ENCODE measurements at places on chromosomes 2 and 18.
A peak's percentile ranks its signal among the peaks of the same experiment; 100 is the strongest.

DNA sequence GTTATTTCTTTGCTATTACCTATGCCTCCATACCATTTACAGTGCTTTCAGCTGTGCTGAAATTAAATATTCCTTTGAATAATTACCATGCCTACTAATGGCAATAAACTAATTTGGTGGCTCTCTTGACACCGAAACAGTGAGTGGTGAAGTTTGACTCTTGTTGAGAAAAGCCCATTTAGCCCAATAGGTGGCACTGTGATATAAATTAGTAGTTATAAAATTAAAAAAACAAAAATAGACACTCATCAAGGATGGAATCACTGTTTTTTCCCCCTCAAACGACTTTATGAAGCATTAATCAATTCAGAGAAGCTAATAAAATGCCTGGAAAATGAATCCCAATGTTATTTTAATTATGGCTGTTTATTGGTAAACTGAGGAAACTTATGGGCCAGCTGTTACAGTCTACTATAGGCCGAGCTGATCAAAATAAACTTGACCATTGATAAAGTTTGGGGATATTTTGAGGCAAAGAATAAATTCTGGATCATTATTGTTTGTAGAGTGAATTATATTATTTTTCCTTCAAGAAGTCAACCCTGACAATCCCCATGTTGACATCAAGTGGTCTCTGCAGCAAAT is 339.6 kb downstream of the TRIB2 start:
- DNase-seq: no peak

GRCh38 chr18:78596794-78597345 is 382.7 kb upstream of the SALL3 start:
- DNase-seq: no peak

GRCh38 chr2:103161456-103162289 is 399.8 kb downstream of the TMEM182 start:
- peak; percentile 51 for DNase-seq

DNA sequence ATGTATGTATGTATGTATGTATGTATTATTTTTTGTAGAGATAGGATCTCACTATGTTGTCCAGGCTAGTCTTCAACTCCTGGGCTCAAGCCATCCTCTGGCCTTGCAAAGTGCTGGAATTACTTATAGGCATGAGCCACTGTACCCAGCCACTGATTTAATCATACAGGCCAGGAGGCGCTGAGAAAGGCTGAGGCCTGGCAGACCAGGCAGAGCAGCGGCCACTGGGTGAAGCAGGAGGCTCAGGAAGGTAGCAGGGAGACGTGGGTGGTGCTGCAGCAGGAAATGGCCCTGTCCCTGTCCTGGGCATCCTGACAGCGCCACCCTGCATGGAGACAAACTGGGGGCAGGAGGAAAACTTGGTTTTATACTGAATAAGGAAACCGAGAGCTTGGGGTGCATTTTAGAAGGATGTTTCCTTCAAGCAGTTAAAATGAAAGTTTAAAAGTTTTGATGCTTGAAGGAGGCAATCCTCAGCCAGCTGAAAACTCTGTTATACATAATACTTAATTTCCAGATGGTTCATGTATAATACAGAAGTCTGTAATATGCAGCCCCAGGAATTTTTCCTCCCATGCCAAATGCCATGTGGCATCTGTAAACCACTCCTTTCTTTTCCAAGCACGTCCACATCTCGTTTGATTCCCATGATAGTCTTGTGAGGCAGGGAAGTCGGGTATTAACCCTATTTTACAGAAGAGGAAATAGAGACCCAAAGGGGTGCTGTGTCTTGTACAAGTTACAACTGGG is 182.4 kb downstream of the CELF4 start:
- peak; percentile 61 for DNase-seq

DNA sequence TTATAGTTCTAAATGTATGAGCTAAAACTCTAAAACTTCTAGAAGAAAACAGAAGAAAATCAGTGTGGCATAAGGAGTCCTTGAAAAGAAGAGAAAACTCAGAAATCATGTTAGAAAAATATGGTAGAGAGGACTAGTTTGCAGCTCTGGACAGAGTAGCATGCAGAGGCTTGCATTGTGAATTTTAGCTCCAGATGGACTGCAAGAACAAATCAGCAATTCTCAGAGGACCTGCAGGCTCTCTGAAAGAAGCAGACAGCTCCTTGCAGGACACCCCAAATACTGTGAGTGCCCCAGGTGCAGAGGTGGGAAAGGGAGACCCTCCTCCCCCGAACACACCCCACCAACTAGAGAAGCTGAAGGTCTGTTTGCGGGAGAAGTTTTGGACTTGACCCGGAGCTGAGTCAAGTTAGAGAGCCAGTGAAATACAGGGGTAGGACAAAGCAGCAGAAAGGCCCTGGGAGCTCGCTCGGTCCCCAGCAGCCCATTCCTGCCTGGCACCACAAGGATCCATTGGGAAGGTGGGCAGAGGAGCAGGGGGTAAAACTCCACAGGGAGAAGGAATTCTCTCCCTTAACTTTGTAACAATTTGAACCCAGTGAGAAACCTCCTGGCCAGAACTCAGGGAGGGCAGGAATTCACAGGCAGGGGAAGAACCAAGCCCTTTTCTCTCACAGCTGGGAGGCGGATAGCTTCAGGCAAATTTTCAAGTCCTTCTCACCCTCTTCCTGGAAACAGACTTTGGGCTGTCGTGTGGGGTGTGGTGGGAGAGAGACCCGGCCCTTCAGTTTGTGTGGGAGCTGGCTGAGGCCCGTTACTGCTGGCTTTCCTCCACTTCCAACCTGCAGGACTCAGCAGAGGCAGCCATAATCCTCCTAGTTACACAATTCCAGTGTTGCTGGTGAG is 216.2 kb upstream of the SLC35G4 start:
- DNase-seq: no peak

- no peak for DNase-seq
Observed at GRCh38 chr2:133521146-133521745, 47.0 kb downstream of the NCKAP5 start.

GRCh38 chr2:16665748-16666448 is at the start of gene CYRIA:
Gene CYRIA (minus strand): TSS chr2:16665834. CDS start chr2:16588119, 77,715 bp downstream.
- no peak for DNase-seq

DNA sequence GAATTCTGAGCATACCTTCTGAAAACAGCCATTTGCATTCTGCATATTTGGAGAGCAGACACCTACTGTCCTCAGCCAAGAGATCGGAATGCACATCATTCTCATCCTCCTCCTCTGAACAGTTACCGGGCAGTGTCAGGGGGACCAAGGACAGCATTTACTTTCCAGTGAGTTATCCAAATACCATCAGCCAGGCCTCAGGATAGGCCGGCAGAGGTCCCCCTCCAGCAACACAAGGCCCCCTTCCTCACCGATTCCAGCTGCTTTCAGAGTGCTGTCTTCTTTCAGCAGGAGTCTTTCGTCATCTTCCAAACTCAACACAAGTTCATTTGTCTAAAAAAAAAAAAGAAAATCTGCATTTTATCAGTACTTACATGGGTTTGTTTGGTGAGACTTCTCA is 55.3 kb downstream of the C2orf76 start:
- DNase-seq: no peak

- no peak for DNase-seq
Observed at GRCh38 chr2:11235583-11235982, 80.3 kb downstream of the SLC66A3 start.

- no peak for DNase-seq
Observed at GRCh38 chr18:79789091-79789891, 8.4 kb upstream of the KCNG2 start.

DNA sequence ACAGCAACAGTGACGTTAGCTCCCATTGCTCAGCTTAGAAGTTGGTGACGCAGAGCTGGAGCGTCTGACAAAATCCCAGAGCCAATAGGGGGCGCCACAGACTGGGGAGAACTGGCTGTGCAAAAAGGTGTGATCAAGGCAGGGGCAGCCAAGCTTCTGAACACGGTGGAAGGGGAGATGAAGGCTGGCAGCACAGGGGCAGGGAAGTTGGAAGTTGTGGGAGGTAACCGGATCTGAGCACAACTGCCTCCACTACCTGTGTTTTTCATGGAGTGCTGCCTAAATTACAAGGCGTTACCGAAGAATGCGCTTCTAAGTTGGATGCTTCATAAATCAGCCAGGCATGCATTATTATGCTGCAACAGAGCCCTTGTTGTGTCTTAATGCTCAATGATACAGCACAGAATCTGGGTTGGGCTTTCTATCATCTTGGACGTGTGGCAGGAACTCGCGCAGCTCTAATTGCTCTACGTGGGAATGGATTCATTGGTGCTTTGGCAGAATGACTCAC is 370.0 kb downstream of the SLC4A3 start:
- no peak for DNase-seq

DNA sequence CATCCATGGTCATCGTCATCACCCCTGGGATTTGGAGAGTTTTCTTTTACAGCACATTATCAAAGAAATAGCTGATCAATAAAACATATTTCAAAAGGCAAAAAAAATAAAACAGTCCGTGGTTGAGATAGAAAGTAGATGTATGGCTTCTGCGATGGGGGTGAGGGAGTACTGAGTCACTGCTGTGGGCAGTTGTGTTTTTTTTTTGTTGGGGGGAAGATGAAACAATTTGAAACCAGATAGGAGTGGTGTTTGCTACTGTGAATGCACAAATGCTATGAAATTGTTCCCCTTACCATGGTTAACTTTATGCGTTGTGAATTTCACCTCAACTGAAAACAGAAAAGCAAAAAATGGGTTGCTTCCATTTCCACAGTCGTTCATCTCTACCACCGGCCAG is 11.9 kb upstream of the SALL3 start:
- no peak for DNase-seq

DNA sequence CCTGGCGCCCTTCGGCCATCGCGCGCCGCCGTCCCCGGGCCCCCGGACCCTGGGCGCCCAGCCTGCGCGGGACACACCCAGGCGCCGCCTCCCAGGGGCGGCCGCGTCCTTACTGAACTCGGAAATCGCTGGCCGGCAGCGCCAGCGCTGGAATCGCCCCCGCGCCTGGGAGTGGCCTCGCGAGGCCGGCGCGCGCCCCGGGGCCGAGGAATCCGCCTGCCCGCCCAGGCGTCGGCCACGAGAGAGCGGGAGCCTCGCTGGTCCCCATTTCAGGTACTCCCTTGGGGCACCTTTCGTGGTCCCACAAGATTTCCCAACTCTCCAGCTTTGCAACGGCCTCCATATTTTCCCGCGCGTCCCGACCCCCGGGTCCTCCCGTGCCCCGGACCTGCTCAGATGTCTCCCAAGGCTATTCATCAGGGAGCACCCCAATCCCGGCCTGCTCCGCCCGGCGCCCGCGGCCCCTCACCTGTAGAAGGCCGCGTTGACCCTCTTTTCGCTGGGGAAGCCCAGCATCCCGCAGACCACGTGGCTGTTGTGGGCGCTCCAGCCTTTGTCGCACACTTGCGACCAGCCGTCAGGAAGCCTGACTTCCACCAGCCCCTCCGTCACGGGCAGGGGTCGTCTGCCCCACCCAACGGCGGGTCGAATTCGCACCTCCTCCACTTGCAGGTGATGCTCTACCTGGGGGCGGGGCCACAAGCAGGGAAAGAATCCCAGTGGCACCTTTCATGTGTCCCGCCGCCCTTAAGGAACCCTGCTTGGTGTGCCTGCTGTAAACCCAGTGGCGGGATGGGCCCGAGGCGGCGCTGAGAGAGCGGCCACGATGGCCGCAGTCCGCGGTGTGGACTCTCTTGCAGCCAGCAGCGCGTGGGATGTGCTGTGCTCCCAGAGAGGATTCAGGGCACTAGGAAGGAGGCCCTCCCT is 4.6 kb downstream of the LOXL3 start:
- DNase-seq: no peak

DNA sequence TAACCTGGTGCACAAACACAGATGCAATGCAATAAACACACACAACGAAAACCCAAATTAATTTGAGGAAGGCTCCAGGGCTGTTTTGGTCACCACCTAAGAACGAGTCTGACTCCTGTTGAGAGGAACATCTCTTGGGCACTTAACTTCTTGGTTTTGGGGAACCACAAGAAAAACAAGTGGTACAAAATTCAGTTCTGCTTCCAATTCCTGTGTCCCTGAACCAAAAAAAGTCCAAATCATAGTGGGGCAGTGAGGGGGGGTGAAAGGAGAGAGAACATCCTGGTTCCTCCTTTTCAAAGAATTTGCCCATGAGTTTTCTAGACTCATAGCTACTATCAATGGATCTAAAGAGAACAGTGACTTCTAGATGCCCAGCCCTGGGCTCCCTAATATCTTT is 143.6 kb downstream of the COL4A4 start:
- DNase-seq: no peak

GRCh38 chr18:63257453-63257852 is 62.1 kb downstream of the BCL2 start:
- DNase-seq: no peak

GRCh38 chr2:73937103-73937885 is 10.6 kb downstream of the DGUOK start:
- no peak for DNase-seq

DNA sequence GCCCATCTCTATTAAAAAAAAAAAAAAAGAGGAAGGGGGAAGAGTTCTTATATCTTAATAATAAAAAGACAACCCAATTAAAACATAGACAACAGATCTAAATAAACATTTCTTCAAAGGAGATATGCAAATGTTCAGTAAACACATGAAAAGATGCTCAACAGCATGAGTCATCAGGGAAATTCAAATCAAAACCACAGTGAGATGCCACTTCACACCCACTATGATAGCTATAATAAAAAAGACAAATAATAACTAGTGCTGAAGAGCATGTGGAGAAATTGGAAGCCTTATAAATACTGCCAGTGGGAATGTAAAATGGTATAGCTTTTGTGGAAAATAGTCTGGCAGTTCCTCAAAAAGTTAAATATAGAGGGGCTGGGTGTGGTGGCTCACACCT is 61.5 kb upstream of the CYP20A1 start:
- no peak for DNase-seq

DNA sequence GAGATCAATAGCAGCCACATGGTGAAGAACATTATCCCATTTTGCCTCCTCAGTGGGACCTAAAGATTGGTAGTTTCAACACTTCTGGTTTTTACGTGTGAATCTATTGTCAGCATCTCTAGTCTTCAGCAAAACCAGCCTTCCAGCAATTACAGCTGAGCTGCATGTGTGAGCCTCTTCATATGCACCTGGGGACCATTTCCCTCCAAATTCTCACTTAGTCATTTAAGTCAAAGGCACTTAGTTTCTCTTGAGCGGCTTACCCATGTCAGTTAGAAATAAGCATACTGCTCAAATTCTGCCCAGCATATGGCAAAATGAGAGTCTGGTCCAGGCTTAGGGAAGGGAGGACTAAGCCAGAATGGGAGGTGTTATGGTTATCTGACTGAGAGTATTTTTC is 99.7 kb upstream of the NXPH2 start:
- DNase-seq: no peak

GRCh38 chr2:73856214-73856613 is 27.5 kb downstream of the STAMBP start:
- DNase-seq: no peak

GRCh38 chr2:168613551-168613950 is 157.5 kb downstream of the CERS6 start:
- no peak for DNase-seq

- DNase-seq: no peak
Observed at GRCh38 chr2:106208874-106209273, 14.8 kb upstream of the UXS1 start.

- DNase-seq: no peak
Observed at GRCh38 chr18:8705961-8706790, 820 bp downstream of the MTCL1 start.
